ENCODE measurements at places on chromosomes 2 and 18.

DNA sequence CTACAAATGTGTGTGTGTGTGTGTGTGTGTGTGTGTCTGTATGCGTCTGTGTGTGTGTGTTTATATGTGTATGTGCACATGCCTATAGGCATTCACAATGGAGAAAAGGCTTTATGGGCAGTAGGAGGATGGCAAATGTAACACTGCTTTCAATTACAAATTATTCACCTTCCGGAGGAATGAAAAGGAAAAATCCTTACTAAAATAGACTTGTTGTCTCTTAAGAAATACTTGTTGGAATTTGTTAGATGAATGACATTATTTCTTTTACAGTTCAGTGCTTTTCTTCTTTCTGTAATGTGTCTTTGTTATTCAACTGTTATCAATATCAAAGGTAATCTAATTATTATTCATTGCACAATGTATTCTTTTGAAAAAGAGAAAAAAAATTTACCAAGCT, 874.3 kb downstream of the ERBB4 start:
- no peak for DNase-seq

- DNase-seq: no peak
These were observed 33.6 kb upstream of the B3GNT7 start for GRCh38 chr2:231361701-231362554.

DNA sequence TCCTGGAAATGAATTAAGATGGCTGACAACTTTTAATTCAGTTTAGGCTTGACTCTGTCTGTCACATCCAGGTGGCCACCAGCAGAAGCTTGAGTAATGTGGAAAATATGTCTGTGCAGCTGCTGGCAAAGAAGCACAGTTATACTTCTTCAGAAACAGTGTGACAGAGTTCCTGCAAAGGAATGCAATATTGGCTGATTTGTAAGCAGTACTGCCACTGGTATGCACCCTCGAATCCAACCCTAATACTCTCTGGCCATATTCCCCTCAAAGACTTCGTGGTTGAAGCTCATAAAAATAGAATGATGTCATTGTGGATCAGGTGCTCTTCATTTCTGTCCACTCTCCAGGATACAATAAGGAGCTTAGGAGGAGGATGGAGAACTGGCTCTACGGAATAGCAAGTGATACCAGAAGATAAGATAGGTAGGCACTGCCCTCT, 86.2 kb downstream of the METTL8 start:
- DNase-seq: no peak

DNA sequence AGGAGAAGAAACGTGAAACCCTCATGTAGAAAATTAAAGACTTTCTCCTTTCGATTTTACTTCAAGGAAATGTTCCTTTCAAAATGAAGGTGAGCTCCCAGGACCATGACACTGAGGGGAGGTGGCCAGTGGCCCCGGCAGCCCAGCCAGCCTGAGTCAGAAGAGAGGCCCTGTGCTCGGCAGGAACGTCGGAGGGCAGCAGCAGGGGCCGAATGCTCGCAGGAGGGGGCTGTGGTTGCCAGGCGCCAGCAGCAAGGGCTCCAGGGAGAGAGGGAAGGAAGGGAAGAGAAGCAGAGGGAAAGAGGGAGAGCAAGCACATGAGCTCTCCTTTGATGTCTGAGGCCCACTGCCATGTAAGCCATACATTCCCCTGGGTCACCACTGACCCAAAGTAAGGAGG, 73.3 kb upstream of the ACKR3 start:
- DNase-seq: no peak

DNA sequence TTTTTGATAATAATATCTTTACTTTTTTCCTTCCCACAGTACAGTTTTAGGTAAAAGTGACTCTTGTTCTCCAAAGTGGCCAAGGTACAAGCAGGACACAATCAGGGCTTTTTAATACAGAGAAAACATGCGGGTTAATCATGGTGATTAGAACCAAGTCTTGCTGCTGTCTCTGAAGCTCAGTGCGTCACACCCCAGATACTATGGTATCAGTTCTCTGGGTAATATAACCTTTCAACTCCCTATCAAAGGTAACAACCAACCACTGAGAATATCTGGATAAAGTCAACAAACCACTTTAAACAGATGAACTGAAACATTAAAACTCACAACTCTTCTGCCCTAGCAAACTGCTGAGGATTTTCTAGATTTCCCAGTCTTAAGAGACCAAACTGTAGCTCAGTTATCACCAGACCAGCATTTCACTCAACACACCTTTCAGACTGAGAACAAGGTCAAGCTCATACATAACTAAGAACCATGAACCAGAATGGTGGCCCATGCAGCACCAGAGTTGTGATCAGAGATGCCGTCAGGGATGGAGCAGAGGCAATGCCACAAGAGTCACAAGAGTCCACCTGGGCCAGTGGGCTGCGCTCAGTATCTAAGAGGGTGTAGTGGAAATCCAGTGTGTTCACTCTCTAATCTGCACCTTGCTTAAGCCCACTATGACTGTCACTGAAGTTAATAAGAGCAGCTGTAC, 103.0 kb downstream of the UXS1 start:
- no peak for DNase-seq

GRCh38 chr2:126932529-126932928, 33.8 kb downstream of the TEX51 start:
- no peak for DNase-seq

DNA sequence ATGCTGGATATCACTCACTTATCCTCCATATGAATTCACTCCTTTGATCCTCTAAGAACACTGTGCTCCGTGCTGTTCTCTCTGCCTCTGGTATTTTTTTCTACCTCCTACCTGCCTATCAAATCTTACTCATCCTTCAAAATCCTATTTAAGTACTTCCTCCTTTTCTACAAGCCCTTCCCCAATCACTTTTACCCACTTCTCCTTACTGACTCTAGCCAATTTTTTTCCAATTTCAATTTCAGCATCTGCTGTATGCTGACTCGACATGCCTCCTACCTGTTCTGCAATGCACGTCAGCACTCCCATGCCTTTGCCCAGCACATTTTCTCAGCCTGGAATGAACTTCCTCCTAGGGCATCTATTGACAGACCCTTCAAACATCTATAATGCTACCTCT, 37.3 kb upstream of the LNPK start:
- no peak for DNase-seq

DNA sequence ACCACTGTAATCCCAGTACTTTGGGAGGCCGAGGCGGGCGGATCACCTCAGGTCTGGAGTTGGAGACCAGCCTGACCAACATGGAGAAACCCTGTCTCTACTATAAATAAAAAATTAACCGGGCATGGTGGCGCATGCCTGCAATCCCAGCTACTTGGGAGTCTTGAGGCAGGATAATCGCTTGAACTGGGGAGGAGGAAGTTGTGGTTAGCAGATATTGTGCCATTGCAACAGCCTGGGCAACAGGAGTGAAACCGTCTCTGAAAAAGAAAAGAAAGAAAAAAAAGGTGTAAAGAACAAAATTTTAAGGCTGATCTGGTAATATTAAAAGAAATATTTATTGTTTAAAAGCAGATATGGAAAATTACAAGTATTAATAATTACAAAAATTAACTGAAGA, 29.7 kb downstream of the ZNF804A start:
- DNase-seq: no peak

DNA sequence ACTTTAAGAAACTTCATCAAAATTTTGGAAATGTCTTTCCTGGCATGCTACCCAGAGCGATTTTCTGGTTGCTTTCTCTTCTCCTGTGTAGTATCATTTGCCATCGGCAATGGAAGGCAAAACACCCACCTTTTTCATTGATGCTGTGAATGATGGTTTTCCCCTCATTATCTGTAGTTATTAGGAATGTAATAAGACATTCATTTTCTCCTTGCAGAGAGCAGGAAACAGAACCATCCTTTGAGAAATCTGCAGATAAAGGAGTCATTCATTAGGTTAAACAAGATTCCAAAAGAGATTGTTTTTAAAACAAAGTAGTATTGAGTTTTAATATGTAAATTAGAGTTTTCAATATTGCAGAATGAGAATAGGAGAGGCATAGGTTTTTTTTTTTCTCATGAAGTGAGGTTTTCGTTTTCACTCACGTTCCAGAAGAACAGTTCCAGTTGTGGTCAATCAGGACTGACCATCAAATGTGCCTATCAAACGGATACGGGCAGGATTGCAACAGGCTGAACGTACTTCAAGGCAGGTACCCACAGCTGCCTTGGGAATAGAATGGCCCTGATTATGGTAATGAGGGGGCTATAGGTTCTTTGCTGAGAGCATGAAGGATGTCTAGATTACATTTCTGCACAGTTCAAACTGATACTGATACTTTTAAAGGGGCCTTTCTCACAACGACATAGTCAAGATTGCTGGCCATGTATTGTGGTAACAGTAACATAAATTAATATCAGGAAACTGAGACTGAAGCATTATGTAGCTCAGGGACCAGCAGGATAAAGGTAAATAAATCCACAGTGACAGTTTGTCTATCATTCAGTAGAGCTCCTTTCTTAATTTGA, 49.8 kb upstream of the PLA2R1 start:
- no peak for DNase-seq

GRCh38 chr2:205800773-205801172, 118.5 kb downstream of the NRP2 start:
- DNase-seq: no peak

- DNase-seq: no peak
These were observed 10.5 kb upstream of the SAG start for GRCh38 chr2:233297076-233297475.

GRCh38 chr2:221423210-221423804, 148.8 kb downstream of the EPHA4 start:
- no peak for DNase-seq

- DNase-seq: no peak
These were observed 11.7 kb downstream of the TTC32 start for GRCh38 chr2:19890104-19890503.

DNA sequence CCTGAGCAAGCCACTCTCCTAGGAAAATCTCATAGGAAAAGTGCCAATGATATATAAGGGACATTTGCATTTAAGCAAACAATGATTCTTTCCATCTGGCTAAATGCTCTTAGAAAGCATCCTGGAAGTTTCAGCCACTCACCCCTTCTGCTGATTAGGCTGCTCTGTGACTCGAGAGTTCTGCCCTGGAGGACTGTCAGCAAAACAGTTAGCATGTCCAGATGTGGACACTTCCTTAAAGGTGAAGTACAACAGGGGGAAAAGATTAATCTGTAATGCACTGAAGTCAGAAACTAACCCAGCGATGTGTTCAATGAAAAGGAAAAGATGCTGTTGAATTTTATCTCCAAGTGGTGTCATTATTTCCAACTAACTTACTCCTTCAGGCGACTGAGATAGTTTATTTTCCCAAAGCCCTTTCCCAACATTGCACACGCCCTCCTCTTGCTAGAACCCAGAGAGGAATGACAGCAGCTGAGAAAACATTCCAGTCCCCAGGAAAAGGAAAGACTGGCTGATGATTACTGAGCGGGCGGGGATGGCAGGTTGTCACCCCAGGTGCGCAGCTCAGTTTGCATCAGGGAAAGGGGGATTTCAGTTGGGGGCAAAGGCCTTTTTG, 214.0 kb downstream of the SS18 start:
- DNase-seq: no peak

GRCh38 chr2:174623106-174623637, 25.6 kb upstream of the WIPF1 start:
- DNase-seq: no peak

GRCh38 chr2:13884291-13884976, 748.1 kb upstream of the LRATD1 start:
- DNase-seq: no peak

DNA sequence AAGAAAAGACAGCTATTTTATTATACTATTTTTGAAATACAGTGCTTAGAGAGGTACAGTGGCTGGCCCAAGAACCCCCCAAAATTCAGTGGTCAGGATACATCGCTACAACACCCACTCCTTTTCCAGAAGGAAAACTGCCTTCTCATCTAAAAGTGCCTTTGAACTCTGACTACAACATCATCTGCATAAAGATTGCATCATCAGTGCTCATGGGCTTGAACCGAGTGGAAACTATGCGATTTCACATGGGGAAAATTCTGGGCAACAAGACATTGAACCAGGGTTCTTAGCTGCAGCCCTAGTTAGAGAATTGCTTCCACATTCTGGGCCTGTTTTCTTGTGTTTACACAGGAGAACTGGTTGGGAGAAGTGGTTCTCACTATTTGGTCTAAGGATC, 294.6 kb upstream of the SLC14A2 start:
- no peak for DNase-seq

DNA sequence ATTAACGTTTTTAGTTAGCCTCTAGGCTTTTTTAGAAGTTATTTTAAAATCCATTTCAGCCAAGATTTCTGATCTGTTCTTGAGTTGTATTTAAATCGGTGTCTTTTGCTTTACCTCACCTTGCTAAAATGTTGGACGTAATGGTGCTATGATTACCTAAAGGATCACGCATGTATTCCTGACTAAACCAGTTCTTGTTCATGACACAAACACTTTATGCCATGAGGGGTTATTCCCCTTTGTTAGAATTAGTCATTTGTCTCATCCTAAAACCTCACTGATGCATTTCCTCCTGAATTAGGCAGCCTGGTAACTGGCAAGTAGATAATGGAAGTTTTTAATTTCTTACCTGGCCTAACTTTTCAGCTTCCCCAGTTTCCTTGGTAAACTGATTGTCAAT, 185.4 kb upstream of the TANK start:
- no peak for DNase-seq

GRCh38 chr2:104430359-104430740, 423.6 kb upstream of the POU3F3 start:
- DNase-seq: no peak

DNA sequence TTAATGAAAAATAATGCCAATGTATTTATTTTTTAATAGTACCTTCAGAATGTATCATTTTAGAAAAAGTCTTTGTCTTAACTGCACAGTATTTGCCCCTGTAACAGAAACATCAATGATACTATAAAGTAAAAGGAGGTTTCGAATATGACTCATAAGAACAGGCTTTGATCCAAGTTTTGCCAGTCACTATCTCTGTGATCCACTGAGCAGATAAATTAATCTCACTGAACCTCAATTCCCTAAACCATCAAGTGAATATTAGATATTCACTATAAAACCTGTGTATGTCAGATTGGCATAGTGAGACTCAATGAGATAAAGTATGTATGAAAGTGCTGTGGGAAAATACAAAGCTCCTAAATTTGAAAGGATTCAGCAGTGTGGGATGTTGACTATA, 292.1 kb downstream of the EXOC6B start:
- no peak for DNase-seq

DNA sequence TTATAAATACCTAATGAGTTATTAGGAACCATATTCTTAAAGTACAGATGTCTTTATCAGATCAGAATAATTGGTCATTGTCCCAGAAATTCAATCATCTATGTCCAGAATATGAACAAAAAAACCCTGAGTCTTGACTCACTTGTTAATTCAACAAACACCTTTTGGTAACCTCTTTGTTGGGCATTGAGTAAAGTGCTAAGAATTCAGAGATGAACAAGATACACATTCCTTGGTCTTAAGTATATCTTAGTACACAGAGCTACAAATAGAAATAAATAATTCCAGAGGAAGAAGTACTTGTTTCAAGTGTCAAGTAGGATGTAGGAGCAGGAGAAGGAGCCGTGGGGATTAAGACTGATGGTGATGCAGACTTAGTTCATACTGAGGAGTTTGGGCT, 798.1 kb downstream of the CPS1 start:
- DNase-seq: no peak

DNA sequence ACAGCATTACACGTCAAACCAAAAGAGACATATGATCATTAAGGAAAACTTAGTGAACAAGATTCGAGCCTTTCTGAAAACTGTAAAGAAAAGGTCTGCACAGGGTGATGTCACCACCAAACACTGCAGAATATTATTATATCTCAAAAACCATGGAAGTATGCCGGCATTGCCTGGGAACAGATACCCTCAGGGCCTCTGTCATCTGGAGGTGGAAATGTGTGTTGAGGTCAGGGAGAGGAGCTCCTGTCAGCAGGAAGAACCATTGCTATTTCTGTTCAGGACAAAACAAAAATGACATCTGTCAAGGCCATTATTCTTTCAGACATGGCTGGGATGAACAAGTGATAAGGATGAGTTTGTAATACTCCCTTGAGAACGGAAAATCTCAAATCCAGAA, 365.9 kb upstream of the TRIB2 start:
- DNase-seq: no peak
